ENCODE measurements at places on chromosomes 12 and 14. TPM values are rescaled to one million over a fixed set of nuclear protein-coding genes. Genes with fewer than 3 reads are reported as not detected.
A peak's percentile ranks its signal among the peaks of the same experiment; 100 is the strongest.

GRCh38 chr14:105436891-105437722 is 17.5 kb downstream of the MTA1 start:
- DNase-seq = no peak

DNA sequence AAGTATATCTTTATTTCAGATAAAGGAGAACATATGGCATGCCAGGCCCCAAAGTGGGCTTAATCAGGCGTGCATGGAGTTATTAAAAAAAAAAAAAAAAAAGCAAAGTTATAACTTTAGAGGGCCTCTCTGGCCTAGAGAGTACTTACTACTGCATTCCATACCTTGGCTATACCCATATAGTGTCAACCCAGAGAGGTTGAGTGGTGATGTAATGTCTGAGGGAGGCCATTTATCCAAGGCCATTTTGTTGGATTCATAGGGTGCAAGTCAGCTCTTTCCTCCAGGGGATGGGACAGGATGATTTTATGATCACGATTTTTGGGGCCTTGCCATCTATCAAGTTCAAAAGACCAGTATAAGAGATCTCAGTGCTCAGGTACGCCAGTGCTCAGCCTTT is 66.4 kb downstream of the DCAF5 start:
- no peak for DNase-seq

- DNase-seq = no peak
These were observed 23.1 kb upstream of the C12orf42 start for GRCh38 chr12:103518899-103519298.

GRCh38 chr12:121455766-121456420 is 56.0 kb downstream of the RNF34 start:
- DNase-seq = no peak

- DNase-seq = peak; percentile 41
These were observed 1.2 kb downstream of the ADAMTS20 start for GRCh38 chr12:43550831-43551271.

- no peak for DNase-seq
These were observed 241.8 kb downstream of the ALG10 start for GRCh38 chr12:34264110-34264509.

DNA sequence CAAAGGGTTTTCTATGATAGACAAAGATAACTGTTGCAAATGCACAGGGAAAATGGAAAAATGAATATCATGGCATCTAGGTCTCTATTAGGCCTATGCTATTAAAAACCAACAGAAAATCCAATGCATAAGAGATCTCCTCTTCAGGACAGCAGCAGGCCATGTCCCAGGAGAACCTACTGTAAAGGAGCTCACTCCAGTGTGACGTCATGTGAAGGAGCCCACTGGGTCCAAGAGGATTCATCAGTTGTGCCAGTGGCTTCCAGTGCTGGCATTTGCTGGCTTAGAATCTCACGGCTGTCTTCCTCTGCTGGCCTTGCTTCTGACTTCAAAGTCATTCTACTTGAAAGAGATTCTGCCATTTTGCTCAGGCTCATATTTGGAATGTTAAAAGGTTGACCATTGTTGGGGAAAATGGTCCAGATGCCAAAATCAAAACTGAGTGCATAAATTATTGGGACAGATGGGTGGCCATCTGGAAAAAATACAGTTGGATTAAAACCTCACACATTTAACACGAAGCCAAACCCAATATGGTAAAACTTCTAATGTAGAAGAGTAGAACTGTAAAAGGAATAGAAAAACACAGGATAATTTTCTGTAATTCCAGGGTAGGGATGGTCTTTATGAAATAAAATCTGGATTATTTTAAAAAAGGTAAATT is 75.4 kb upstream of the ARID2 start:
- DNase-seq = no peak

GRCh38 chr14:26381405-26381804 is 216.4 kb downstream of the NOVA1 start:
- DNase-seq = no peak

The PRIMA1 gene
- 2.5 TPM for total RNA-seq

The NABP2 gene
- total RNA-seq = 27.9 TPM

The OASL gene
- total RNA-seq = not detected

The PNMA1 gene
- total RNA-seq = 37.3 TPM

The CCDC177 gene
- total RNA-seq = 8.6 TPM

The DTX1 gene
- 5.2 TPM for total RNA-seq

The GDF3 gene
- total RNA-seq = not detected
